ENCODE measurements at places on chromosomes 1 and 21.

DNA sequence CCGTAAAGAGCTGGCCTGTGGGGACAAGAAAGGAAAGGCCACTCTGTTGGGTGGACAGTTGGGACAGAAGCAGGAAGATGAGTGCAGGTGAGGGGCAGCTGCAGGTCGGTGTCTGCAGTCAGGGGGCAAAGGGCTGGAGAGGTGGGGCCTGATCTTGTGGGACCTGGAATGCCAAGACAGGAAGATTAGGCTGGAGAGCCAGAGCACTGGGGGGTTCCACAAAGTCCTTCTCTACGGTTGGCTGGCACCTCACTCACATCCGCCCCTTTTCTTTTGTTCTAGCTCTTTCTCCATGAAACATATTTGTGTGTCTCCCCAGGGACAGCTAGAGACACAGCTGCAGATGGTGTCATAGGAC is 404.1 kb downstream of the PTPRU start:
- DNase-seq = no peak

DNA sequence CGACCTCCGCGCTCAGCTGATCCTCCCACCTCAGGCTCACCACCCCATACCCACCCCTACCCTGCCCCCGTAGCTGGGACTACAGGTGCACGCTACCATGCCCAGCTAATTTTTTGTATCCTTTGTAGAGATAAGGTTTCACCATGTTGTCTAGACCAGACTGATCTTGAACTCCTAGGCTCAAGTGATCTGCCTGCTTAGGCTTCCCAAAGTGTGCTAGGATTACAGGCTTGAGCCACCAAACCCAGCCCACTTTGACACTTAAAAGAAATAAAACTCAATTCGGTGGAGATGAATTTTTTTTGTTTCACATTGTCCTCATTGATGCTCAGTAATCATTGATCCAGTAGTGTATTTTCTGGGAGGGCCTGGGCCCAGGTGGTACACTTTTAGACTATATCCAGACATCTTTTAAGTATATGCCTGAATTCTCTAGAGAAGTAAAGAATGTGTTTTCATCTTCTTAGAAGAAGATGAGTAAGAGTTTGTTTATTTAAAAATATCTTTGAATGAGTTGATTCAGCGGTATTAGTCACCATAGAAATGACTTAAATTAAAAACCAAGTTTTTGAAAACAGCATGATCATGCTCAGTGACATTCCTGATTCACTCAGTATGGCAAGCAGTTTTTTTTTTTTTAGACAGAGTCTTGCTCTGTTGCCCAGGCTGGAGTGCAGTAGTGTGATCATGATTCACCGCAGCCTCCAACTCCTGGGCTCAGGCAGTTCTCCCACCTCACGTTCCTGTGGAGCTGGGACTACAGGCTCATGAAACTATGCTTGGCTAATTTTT is 57.8 kb downstream of the EPB41 start:
- no peak for DNase-seq

DNA sequence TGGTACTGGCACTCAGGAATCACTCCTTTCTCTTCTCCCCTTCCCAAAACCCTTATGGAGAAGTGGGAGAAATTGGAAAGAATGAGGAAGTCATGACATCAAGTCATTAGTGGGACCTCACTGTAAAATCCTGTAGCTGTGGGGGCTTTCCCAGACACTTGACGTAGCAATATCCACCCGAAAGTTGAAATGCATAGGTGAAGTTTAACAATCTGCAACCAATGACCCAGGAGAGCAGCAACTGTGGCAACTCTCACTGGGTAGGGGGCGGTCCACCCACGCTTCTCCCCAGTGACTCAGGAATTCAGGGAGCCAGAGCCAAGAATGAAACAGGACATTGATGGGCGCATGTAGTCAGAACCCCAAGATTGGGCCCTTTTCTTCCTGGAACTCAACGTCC is 27.0 kb downstream of the ABCA4 start:
- DNase-seq = no peak

DNA sequence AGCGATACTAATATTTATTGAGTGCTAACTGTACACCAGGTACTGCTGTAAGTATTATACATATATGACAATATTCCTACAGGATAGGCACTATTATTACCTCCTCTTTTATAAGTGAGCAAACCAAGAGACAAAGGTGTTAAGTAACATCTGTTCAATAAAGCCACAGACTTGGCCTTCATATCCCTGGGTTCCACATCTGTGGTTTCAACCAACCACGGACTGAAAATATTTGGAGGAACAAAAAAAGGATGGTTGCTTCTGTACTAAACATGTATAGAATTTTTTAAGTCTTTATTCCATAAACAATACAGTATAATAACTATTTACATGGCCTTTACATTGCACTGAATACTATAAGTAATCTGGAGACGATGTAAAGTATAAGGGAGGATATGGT is 95.1 kb downstream of the RERE start:
- DNase-seq = no peak

GRCh38 chr1:8863794-8864233 is 14.7 kb downstream of the ENO1 start:
- no peak for DNase-seq

GRCh38 chr1:228804640-228805413 is 69.5 kb downstream of the RHOU start:
- peak; percentile 42 for DNase-seq

- DNase-seq = no peak
These were observed 27.4 kb downstream of the MRPS6 start for GRCh38 chr21:34100790-34101189.

- no peak for DNase-seq
These were observed 233.9 kb upstream of the CAMK1G start for GRCh38 chr1:209349363-209350308.

- no peak for DNase-seq
These were observed 54.0 kb upstream of the JUN start for GRCh38 chr1:58837886-58838285.

- no peak for DNase-seq
These were observed at the start of gene C1orf87 for GRCh38 chr1:60073605-60074278. TSS of gene C1orf87 (minus strand) at chr1:60073770. CDS start at chr1:60072643, 1,127 bp downstream.
